Kidney epithelial cell (primary cell): ENCODE measurements at places on chromosomes 16 and 17.
A peak's percentile ranks its signal among the peaks of the same experiment; 100 is the strongest.

- no peak for DNase-seq
Measured at GRCh38 chr16:29662000-29662728, 883 bp upstream of the SPN start.

- no peak for DNase-seq
Measured at GRCh38 chr17:12296209-12296625, 275.5 kb downstream of the MAP2K4 start.

- no peak for DNase-seq
Measured at GRCh38 chr17:1640329-1641064, 5.0 kb downstream of the SCARF1 start.

DNA sequence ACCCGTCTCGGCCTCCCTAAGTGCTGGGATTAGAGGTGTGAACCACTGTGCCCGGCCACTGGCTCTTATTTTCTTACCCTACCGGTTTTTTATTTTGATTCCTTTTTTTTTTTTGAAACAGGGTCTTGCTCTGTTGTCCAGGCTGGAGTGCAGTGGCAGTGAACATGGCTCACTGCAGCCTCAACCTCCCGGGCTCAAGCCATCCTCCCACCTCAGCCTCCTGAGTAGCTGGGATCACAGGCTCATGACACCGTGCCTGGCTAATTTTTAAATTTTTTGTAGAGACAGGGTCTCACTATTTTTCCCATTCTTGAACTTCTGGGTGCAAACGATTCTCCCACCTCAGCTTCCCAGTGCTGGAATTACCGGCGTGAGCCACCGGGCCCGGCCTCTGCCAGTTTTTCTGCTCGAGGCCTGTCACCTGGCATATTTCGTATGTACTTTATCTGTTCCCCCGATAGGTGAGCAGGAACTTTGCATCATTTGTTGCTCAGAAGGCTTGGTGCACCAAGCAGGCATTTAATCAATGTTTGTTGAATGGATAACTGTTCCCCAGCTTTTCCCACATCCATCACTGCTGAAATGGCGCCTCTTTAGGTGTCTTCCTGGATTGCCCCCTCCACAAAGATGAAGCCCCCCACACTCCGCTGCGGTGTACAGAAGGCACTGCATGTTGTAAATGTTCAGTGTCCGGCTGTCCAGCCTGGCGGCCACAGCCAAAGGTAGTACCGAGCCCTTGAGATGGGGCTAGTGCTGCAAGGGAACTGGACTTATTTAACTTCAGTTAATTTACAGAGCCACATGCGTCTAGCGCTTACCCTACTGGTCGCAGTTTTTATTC lies 858 bp upstream of the TELO2 start:
- DNase-seq: no peak

DNA sequence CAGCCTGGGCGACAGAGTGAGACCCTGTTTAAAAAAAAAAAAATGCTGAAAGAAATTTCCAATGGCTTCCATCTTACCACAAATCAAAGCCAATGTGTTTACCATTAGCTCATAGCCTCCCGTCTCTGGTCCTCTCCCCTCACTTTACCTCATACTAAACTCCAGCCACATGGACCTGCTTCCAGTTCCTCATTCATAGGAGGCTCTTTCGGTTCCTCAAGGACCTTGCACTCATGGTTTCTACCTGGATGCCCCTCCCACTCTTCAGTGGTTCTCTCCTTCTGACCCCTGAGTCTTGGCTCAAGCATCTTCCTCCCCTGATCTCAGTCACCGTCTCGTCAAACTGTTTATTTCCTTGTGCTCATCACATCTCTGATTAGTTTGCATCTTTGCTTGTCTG lies 3.8 kb upstream of the DEF8 start:
- DNase-seq: no peak

- DNase-seq: no peak
Measured at GRCh38 chr17:75707079-75707571, 14.1 kb upstream of the ITGB4 start.

DNA sequence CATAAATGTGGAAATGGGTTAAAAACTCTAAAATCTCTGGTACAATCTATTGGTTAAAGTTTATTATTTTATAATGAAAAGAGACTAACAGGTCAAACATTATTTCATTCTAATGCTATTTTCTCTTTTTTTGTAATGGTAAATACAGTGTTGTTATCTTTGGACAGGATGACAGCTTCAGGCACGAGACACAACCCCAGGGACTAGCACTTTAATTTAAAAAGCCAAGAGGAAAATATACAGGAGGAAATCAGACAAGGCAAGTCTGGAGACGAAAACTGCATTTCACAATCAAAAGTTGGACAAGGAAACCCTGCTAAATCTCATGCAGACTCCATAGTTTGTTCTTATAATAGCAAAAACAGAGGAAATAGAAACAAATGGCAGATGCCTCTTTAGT lies 589.1 kb upstream of the CDH8 start:
- DNase-seq: no peak

GRCh38 chr17:4527566-4528125 lies 27.5 kb downstream of the MYBBP1A start:
- DNase-seq: no peak

GRCh38 chr16:66353055-66353454 lies 13.4 kb upstream of the CDH5 start:
- DNase-seq: no peak

DNA sequence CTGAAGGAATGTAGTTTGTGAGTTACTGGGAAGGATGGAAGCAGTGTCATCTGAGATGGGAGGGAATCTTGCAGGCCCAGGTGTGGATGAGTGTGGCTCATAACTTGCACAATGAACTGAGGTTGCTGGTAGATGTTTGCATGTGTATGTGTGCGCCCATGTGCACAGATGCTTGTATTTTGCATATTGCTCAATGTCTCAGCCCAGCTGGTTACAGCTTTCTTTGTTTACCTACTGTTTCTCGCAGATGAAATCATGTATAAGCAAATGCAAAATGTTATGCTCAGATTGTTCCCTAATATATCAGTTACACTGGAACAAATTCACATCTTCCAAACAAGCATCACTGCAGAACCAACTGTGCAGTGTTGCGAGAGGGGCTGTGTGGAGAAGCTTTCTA lies 452.2 kb upstream of the EEF2KMT start:
- no peak for DNase-seq

DNA sequence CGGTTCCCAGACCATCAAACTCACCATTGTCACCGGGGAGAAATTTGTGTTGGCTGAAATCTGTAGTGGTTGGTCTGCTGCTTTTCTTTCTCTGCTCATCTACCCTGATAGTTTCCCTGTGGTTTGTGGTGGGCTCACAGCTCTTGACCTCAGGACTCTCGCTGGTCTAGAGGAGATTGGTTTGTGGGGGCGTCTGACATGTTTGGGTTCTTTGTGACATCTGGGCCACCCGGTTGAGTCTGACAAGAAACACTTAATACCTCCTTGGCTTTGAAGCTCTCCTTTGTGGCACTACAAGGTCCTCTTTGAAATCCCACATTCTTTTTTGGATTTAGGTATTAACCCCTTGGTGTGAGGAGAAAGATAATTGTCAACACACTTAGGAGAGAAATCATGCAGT lies 662.0 kb downstream of the WWOX start:
- no peak for DNase-seq

- DNase-seq: no peak
Measured at GRCh38 chr17:81920612-81921536, 2.9 kb upstream of the SIRT7 start.

DNA sequence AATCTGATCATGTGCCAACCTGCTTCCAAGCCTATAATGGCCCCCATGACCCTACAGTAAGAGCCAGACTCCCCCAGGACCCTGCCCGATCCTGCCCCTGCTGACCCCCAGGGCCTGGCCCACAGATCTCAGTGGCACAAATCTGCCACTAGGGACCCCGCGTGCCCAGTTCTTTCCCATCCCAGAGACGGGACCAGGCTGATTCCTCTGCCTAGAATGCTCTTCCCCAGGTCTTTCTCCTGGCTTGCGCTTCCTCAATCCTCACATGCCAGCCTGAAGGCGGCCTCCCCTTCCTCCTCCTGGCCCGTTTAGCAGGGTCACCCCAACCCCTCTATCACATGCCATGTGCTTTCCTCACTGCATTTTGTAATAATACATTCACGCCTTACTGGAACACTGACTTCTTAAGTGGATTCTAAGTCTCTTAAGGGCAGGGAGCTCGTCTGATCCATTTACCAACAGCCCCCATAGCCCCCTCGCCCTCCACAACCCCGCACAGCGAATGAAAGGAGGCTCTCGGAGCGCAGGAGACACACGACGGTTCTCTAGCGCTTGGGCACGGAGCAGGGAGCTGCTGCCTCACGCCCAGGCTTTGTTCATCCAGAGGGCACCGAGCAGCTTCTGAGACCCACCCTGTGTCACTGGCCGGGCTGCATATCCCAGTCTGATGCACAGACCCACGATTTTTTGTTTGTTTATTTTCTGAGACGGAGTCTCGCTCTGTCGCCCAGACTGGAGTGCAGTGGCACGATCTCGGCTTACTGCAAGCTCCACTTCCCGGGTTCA lies 1.2 kb downstream of the TRIM65 start:
- DNase-seq: no peak

DNA sequence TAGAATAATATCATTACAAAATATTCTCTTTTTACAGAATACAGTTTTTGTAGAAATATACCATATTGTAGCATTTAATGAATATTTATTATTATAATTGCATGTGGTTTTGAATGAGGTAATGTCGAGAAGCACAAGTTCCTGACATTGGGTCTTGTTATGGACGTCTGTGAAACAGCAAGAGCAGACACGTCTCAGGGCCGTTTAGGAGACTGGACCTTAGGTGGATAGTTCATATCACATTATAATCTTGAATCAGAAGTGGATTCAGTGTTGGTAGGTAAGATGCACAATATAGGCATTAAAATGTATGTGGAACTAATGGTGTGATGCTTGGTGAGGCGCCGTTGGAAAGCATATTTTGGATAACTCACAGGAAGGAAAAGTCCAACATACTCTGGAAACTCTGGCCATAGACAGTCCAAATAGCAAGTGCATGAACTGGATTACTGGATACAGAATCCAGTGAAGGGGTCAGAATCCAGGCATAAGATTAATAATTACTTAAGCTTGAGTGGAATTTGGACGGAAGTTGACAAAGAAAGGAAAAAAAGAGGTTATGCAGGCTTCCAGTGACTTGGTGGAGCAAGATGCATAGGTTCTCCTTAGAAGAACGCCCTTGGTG lies 17.2 kb downstream of the ABCA8 start:
- no peak for DNase-seq

- DNase-seq: no peak
Measured at GRCh38 chr16:85457366-85457765, 155.8 kb upstream of the GSE1 start.

GRCh38 chr17:62648251-62648955 lies 20.9 kb downstream of the MRC2 start:
- no peak for DNase-seq

- no peak for DNase-seq
Measured at GRCh38 chr17:17035490-17035889, 6.8 kb upstream of the MPRIP start.

- no peak for DNase-seq
Measured at GRCh38 chr17:5866978-5867377, 203.2 kb upstream of the WSCD1 start.

DNA sequence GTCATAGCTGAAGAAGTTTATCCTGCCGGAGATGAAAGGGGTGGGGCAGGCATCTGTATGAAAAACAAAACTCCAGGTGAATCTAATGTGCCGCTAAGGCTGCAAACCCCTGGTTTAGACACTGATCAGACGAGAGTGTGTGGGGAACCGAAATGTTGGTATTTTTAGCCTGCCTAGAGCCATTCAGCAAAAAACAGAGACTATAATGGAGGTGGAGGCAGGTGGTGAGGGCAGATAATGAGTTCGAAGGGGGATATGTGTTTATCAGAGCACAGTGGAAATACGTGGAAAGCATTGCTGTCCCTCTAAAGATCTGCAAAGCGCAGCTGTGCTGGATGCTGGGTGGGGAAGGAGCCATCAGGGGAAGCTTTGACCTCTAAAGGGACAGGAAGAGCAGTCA lies 127.5 kb upstream of the WSCD1 start:
- no peak for DNase-seq

- no peak for DNase-seq
Measured at GRCh38 chr17:52709724-52710123, 551.2 kb upstream of the CA10 start.

- DNase-seq: no peak
Measured at GRCh38 chr16:89704281-89704680, 2.8 kb upstream of the SPATA2L start.

DNA sequence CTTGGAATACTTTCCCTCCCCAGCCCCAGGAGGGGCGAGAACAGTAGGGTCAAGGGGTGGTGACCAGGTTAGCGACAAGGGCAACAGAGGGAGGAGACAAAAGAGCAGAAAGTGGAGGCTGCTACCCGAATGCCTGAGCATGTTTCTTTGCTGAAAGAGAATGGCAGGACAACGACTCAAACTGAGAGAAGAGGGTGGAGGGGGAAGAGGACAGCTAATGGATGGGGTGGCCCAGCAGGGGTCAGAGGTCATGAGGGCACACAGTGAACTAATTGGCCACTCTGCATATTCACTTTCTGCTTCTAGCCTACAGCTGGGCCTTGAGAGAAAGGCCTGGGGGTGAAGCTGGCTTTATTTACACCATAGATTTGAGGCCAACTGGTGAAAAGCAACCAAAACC lies 19.1 kb upstream of the DDX52 start:
- no peak for DNase-seq

DNA sequence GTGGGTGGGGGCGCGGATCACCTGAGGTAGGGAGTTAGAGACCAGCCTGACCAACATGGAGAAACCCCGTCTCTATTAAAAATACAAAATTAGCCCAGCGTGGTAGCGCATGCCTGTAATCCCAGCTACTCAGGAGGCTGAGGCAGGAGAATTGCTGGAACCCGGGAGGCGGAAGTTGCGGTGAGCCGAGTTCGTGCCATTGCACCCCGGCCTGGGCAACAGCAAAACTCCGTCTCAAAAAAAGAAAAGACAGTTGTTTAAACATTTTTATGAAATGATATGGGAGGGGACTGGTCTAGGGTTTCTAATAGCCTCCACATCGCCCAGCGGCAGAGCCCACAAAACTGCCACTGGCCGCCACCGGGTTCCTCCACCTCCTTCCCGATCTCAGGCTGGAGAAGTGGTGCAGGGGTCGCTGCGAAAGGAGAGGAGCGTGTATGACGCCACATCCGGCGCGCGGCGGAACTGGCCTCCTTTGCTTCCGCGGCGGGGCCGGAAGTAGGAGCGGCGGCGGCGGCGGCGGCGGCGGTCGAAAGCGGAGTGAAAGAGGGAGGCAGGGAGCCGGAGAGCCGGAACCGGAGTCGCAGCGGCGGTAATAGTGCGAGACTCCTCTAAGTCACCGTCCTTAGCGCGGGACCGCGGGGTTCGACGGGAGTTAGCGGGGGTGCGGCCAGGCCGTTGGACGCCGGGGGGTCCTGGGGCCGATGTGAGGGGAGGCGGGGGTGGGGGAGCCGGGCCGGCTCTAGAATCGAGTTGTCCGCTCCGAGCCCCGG lies at the start of gene PPP4C:
Gene PPP4C, plus strand, starts transcription at position 492 of the 773 bp plus-strand sequence. CDS start 384 bp downstream, outside the sequence.
- peak; percentile 35 for DNase-seq

DNA sequence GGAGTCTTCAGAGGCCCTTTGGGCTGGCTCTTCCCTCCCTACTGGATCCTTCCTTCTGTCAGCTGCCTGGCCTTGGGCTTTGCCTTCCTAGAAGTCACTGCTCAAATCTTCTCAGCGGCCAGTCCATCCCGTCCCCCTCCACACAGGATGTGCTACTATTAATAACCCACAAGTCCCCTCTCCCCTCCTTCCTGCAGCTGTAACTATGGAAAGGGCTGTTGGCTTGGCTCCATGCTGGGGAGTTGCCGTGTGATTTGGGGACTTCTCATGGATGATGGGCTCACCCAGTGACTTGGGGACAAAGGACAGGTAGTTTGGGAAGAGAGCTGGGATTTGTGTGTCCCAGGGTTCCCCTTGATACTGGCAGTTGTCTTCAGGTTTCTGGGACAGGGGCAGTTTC lies 19.4 kb downstream of the TMEM94 start:
- no peak for DNase-seq
